ENCODE measurements at places on chromosomes 1 and 21. TPM values are rescaled to one million over a fixed set of nuclear protein-coding genes. Genes with fewer than 3 reads are reported as not detected.

Gene FRRS1
- polyA plus RNA-seq, result 2.2 TPM

Gene BNIPL
- polyA plus RNA-seq, result 0.51 TPM

Gene SMYD2
- 32.9 TPM for polyA plus RNA-seq

Gene SLC1A7
- polyA plus RNA-seq, result 0.03 TPM

Gene FMN2
- 4.2 TPM for polyA plus RNA-seq

Gene POLR3GL
- polyA plus RNA-seq, result 11.0 TPM

Gene CDA
- polyA plus RNA-seq, result 35.6 TPM

Gene KRTAP21-2
- not detected for polyA plus RNA-seq

Gene RAB42
- polyA plus RNA-seq, result 2.3 TPM

Measured in A549 (cell line).